ENCODE measurements at places on chromosomes 6 and 20.

DNA sequence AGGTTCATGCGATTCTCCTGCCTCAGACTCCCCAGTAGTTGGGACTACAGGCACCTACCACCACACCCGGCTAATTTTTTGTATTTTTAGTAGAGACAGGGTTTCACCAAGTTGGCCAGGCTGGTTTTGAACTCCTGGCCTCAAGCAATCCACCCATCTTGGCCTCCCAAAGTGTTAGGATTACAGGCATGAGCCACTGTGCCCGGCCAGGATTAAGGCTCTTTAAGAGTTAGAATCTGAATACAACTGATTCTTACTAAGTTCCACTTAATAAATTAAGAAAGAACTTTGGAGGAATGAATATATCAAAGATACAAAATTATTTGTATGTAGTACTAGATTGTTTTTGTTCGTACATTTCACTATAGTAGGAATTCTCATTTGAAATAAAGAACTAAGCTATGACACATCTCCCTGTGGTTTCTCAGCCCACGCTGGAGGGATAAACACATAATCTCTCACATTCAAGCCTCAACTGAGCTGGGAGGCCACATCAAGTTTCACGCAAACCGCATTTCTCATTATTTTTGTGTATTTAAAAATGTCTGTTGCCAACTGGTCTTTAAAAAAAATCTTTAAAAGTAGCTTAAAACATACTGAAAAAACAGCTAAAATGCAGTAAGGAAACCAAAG is 34.2 kb downstream of the DTNBP1 start:
- no peak for DNase-seq

GRCh38 chr20:40599987-40600386 is 89.0 kb downstream of the MAFB start:
- DNase-seq = no peak

GRCh38 chr6:102686461-102686860 is 1293.0 kb downstream of the GRIK2 start:
- DNase-seq = no peak

- no peak for DNase-seq
Measured at GRCh38 chr20:36234771-36235320, 1.4 kb upstream of the AAR2 start.

DNA sequence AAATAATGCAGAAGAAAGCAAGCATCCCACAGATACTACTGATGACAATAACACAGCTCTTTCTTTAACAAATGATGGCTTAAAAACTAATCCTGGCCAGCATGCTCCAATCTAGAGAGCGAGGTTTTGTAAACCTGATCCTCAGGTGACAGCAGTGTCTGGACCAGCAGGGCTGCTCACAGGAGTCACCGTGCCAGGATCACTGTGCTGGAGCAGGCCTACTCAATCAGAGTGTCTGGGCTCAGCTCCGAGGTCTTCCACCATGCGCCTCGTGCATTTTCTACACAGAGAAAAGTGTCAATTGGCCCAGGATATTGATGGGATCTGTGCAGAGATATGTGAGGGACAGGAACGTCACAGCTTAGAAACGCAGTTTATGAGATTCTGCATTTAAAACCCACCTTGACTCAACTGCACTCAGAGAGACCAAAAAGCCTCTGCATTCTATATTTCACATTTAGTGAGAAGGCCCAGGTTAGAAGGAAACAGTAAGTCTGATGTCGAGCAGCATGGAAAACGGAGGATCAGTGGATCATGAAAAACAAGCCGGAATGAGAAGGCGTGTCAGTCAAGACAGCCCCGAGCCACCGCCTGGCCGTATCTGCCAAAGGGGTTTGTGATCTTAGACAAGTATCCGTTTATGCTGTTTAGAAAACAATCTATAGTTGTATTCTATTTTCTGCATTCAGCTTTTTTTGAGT is 7.8 kb downstream of the RAMACL start:
- DNase-seq = no peak

GRCh38 chr20:53652090-53652858 is 58.6 kb upstream of the ZNF217 start:
- no peak for DNase-seq

DNA sequence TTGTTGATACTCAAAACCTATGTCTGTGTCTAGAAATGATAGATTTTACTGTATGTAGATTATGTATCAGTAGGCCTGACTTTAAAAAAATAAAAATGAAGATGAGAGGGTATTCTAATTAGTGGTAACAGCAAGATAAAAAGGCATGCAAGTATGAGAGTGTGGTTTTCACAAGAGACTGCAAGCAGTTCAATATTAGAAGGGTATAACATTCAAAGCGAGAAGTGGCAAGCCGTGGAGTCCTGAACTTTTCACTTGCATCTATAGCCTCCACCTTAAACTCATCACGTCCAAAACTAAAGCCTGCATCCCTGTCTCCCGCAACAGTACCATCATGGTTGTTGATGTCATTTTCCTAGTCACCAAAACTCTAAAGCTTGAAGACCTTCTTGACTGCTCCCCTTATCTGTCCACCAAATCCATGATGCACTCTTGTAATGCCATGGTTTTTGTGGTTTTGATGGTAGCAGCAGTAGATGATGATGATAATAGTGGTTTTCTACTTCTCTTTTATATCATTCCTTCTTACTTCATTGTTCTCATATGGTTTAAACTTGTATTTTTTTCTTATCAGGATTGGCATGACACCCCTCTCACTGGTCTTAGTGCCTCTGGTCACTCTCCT is 9.2 kb upstream of the CGA start:
- no peak for DNase-seq

- DNase-seq = no peak
Measured at GRCh38 chr6:49806145-49806544, 19.1 kb upstream of the PGK2 start.

DNA sequence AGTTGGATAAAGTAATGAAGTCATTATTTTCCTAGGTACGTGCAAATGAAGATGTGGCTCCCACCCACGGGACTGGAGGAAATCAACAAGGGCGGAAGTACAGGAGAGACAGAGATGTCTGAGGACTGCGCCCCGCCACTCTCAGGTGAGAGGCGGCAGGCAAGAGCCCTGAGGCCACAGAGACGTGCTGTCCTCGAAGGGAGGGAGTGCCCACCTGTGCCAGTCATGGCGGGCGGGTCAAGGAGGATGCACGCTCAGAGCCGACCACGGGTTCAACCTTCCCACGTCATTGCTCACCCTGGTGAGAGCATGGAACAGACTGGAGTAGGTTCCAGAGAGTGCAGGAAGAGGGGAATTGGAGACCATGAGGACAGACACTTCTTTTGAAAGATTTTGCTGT is 12.7 kb downstream of the CST8 start:
- DNase-seq = no peak

DNA sequence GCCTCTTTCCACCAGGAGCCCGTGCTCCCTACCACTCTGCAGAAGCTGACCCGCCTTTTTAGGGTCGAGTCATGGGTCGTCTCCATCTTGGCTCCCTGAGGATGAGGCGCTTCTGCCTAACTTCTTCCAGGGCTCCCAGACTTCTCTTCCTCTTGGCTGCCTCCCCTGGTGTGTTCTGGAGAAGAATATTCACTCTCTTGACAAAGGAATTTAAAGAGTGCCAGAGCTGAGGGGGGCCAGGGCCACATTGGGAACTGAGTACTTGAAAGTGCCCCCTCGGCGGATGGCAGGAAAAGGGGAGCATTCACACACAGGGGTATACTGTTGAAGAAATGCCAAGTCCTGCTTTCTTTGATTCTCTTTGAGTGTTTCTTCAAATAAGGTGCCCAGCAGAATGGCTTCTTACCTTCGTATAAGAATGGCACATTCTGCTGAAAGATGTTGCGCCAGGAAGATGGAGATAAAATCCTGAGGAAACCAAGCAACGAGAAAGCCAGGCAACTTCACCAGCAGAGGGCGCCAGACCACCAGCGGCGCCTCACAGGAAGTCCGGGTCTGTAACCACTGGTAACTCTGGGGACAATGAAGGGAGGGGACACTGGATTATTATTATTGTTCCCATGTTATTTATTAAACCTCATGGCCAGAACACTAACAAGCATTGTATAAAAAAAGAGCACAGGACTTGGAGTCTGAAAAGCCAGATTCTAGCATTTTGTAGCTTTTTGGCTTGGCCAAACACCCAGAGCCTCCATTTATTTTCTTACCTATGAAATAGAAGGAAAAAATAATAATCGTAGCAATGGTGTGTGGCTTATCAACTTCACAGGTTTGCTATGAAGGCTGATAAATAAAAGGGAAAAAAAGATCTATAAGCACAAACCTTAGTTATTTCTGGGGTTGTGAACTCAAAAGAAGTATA is 176.7 kb downstream of the HACE1 start:
- peak; percentile 89 for DNase-seq

- no peak for DNase-seq
Measured at GRCh38 chr6:111711476-111711875, 105.8 kb upstream of the TRAF3IP2 start.

DNA sequence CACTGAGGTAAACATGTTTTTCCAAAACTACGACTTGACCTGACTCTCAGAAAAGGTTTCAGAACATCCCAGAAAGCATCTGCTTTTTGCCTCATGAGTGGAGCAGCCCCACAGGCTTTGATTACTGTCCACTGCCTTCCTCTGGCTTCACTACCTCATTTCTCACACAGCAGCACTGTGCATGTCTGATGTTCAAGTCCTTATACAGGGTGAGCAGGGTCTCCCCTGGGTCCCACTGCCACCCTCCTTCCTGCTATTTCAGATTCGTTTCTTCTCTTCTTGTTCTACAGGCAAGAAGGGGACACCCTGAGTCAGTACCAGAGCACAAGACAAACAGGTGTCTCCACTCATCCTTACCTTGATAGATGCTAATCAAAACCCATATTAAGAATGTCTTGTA is 64.7 kb upstream of the NFATC2 start:
- DNase-seq = no peak

- DNase-seq = no peak
Measured at GRCh38 chr6:170375661-170376060, 69.1 kb downstream of the FAM120B start.

GRCh38 chr20:8981482-8981881 is 87.4 kb upstream of the PLCB4 start:
- no peak for DNase-seq

DNA sequence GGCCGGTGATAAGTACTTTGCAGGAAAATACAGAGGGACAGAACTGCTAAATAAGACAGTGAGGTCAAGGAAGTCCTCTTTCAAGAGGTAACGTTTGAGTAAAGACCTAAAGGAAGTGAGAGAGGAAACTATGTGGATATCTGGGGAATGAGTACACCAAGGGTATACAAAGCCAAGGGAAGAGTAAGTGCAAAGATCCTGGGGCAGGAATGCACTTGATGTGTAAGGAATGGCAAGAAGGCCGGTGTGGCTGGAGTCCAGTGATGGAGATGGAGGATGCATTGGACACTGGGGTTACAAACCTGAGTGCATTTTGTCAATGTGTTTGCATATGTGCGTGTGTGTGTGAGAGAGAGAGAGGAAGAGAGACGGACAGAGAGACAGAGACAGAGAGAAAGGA is 32.1 kb upstream of the TGM2 start:
- no peak for DNase-seq

DNA sequence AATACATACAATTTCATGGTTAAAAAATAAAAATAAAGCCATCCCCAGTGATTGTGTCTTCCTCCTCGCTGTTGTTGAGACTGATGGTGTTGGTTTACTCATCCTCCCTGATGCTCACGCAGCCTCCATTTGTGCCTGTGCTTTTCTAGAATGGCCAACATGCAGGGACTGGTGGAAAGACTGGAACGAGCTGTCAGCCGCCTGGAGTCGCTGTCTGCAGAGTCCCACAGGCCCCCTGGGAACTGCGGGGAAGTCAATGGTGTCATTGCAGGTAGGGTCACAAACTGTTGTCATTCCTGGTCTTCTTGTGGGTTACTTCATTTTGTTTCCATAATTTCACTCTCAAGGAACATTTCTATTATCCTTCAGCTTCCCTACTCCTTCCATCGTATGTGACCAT is 28.0 kb downstream of the CAP2 start:
- no peak for DNase-seq

- DNase-seq = no peak
Measured at GRCh38 chr6:116373300-116373699, 2.6 kb downstream of the DSE start.

DNA sequence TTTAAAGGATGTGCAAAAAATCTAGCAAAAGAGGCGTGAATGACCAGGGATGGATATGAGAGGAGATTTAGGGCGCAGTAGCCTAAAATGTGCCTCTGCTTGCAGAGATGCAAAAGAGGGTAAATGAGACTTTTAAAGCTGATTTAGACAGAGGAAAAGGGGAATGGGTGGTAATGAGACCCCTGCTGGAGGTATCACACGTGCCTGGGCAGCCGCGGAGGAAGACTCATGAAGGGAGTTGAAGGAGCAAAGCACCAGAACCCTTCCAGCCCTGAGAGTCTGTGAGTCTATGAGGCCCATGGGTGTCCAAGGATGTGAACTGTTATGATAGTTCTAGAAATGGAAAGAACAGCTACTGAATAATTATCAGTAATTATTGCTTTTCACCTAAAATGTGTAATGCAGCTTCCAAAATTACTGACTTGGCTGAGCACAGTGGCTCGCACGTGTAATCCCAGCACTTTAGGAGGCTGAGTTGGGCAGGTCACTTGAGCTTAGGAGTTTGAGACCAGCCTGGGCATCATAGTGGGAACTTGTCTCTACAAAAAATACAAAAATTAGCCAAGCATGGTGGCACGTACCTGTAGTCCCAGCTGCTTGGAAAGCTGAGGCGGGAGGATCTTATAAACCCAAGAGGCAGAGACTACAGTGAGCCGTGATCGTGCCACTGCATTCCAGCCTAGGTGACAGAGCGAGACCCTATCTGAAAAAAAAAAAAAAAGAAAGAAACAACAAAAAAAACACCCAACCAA is 38.2 kb upstream of the TIAM2 start:
- no peak for DNase-seq

GRCh38 chr6:134511984-134512683 is 194.2 kb upstream of the SGK1 start:
- no peak for DNase-seq

DNA sequence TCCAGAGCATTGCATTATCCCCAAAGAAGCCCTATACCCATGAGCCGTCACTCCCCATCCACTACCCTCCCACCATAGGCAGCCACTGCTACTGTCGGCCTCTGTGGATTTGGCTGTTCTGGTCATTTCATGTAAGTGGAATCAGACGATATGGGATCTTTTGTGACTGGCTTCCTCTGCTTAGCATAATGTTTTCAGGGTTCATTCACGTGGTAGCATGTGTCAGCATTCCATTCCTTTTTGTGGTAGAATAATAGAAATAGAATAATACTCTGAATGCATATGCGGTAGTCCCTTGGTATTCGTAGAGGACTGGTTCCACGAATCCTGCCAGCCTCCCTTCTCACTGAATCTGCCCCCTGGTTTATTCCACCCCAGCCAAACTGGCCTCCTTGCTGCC is 402.6 kb upstream of the SULF2 start:
- DNase-seq = no peak

DNA sequence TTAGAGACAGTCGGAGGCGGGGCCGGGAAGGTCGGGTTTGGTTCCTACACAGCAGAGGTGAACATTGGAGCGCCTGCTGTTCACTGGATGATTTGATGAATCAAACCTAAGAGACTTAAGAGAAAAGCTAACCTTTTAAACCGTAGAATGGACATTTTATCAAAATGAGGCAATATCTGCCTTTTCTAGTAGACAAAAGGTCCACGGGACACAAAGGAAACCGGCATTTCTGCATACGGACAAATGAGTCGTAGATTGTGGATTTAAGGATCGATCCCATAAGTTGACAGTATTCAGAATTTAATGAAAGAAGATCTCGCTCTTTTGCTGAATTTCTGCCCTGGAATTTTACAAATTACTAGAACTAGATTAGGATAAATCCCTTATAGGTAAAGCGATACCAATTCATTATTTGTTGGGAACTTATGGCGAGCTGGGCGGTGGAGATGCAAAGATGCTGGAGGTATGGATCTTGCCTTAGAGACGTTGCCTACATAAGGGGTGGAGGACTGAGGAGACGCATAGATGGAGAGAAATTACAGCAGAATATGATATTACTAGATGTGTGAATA is 400 bp downstream of the PAK1IP1 start:
- DNase-seq = no peak

All from H1 (cell line).